ENCODE measurements at places on chromosomes 13 and 19.

DNA sequence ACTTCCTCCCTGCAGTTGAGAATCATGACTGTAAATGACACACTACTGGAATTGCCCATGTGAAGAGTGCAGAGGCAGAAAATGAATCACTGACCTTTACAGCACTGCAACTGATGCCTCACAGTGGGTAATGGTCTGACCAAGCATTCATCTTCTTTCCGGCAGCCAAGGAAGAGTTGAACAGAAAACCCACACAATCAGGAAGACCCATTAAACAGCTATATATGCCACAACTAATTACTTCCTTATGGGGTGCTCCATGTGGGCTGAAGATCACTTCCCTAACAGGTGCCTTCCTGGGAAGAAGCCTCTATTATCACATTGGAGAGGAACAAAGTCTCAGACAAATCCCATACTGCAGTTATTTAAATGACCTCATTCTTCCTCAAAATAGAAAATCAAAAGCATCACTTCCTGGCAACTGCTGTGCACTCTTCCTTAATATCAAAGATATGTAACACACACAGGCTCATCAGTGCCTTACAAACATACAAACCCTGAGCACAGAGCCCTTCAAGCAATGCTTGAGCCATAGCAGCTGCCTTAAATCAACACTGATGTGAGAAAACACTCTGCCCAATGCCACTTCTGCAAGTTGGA lies 45.8 kb downstream of the RUBCNL start:
- no peak for DNase-seq

DNA sequence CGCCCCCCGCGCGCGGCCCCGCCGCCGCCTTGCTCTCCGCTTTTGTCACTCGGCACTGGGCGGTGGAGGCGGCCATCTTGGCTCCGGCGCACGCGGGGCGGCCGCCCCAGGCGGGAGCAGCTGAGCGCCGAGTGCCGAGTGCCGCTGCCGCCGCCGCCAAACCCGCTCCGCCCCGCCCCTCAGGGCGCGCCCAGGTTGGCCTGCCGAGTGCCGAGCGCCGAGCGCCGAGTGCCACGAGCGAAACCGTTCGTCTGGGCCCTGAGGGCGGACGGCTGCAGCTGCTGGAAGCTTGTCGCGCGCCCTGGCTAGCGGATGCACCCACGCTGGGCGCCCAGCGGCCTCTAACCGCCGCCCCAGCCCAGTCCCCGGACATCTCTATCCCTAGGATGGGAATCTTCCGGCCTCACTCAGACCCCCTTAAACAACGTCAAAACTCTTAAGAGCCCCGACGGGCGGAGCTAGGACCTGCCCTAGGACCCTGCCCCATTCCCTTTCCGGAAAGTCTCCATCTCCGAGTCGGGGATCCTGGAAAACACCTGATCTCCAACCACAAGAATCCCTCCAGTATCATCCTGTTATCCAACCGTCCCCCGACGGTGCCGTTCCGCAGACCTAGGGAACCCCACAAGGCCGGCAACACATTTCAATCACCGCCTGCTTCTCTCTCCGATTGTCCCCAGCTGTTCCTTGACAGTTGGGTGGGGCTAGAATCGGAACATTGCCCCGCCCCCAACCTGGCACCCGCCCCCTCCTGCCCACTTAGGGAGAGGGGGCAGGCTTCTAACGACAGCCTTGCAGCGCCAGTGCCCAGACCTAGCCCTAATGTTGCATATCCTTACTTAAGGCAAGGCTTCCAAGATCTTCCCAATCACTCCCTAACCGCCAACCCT lies 14.1 kb upstream of the AKAP8L start:
- DNase-seq = peak; percentile 86

DNA sequence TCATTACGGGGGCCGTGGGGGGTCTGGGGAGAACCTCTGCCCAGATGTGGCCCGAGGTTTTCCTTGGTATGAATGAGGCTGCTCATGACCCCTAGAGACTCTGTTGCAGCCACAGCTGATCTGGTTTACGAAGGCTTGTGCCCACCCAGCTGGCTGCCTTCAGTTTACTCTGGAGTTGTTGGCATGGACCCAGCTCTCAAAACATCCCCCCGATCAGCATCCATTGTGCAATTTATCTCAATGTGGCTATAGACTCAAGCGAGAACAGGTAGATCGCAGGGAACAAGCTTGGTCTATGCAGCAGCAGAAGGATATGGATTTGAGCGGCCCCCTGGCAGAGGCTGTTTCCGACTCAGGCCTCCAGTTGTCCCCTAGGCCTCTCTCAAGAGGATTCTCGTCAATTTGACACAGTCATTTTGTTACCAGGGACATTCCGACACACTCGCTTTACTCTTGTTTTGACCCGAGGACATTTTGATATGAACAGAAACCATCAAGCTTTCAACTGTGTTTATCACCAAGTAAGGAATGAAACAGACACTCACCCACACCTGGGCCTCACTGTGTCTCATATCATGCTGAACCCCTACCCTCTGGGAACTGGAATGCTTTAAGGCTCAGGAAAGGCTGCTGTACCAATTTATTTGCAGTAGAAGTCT lies 161.5 kb downstream of the KATNAL1 start:
- no peak for DNase-seq

GRCh38 chr13:63514886-63515285 lies 2099.2 kb upstream of the PCDH20 start:
- DNase-seq = no peak

DNA sequence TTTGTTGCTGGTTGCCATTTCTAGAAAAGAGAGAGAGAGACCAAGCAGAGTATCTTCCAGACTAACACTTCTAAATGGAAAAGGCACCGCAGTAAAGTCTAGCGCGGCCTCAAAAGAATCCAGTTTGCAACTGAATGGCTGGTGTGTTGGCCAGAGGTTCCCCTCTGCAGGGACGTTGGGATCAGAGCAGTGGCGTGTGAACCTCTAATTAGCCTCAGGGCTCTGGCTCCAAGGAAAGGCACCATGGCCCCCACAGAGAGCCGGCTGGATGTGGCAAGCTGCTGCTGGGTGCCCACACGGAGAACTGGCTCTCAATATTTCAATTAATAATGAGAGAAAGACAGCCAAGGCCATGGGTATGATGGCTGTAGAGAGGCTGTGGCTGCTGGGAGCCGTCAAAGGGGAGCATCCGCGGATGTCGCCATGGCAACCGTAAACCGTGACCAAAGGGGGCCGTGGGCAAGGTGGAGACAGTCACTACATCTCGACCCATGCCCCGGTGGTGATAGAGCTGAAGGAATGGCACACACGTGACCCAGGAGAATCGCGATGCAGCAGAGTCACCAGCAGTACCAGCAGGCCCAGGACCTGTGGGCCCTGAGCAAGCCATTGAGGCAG lies 9.5 kb downstream of the VSTM2B start:
- no peak for DNase-seq

DNA sequence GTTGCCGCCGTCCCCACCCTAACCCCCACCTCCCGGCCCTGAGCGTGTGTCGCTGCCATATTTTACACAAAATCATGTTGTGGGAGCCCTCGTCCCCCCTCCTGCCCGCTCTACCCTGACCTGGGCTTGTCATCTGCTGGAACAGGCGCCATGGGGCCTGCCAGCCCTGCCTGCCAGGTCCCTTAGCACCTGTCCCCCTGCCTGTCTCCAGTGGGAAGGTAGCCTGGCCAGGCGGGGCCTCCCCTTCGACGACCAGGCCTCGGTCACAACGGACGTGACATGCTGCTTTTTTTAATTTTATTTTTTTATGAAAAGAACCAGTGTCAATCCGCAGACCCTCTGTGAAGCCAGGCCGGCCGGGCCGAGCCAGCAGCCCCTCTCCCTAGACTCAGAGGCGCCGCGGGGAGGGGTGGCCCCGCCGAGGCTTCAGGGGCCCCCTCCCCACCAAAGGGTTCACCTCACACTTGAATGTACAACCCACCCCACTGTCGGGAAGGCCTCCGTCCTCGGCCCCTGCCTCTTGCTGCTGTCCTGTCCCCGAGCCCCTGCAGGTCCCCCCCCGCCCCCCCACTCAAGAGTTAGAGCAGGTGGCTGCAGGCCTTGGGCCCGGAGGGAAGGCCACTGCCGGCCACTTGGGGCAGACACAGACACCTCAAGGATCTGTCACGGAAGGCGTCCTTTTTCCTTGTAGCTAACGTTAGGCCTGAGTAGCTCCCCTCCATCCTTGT lies 6.4 kb downstream of the YIPF2 start:
- no peak for DNase-seq

GRCh38 chr13:22014469-22014868 lies 343.6 kb downstream of the FGF9 start:
- peak; percentile 88 for DNase-seq

DNA sequence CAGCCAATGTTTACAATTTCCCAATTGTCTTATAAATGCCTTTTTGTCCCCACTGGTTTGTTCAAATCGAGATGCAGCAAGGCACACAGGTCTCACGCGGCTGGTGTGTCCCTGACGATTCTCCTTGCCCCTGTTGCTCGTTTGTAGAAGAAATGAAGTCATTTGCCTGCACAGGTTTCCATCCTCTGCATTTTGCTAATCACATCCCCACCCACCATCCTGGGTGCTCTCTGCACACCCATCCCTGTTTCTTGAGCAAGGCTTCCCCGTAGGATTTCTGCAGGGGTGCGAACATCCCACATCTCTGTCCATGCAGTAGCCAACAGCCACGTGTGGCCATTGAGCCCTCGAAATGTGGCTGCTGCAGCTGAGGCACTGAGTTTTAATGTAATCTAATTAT lies 59.8 kb upstream of the SOX1 start:
- DNase-seq = no peak

DNA sequence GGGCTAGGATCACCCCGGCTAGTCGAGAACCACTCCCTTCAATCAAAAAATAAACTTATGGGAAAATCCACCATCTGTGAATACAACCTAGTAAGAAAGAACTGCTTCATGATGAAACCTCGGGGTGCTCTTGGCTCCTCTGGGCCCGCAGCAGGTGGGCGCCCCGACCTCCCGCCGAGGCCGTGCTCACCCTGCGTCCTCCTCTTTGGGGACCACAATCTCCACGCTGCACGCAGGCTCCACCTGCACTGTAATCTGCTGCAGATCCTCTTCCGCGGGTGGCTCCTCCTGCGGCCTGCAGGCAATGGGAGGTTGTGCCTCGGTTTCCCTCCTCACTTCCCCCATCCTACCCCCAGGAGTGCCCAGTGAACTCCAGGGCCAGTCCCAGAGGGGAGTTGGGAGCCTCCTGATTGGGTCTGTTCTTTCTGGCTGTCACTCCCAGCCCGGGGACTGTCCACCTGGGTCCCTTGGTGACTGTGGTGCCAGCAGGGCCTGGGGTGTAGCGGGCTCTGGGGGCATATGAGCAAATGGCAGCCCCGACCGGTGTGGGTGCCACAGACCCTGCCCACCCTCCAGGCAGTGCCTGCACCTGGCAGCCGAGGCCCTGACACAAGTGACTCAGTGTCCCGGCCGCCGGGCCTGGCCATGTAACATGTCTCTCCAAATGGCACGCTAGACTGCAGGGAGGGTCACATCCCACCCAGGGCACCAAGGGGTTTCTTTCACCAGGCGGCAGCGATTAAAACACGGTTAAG lies 15.1 kb upstream of the CACTIN start:
- DNase-seq = no peak

GRCh38 chr13:67742478-67742877 lies 512.3 kb upstream of the PCDH9 start:
- no peak for DNase-seq

DNA sequence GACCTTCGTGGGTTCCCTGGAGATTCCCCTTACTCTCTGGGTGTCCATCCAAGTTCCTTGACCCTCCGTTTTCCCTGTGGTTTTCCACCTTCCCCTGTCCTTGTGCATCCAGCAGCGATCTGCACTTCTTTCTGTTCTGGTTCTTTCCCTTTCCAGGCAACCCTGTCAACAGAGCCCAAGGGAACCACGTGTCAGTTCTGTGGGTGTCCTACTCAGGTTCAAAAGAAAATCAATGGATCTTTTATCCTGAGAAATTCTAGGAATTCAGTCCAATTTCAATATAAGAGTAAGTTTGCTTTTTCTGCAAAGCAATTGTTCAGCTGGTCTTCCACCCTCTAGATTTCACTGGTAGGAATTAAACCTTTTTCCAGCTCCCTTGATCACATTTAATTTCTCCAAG lies 1394.8 kb upstream of the SLC10A2 start:
- no peak for DNase-seq

GRCh38 chr19:44689290-44690130 lies 9.4 kb upstream of the CEACAM16 start:
- DNase-seq = peak; percentile 77

DNA sequence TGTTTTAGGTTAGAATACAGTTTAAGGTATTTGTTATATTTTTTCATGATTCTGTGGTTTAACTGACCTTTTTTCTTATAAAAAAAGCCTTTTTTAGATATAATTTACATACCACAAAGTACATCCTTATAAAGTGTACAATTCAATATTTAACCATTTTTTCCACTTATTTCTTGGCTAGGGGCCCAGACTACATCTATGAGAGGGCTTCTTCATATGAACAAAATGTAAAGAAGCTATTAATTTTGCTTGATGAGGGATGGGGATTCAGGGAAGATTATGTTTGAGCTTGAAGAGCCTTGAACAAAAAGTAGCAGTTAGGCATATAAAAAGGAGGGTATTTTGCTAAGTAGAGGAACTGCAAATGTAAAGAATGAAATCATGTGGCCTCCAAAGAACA lies 2.2 kb downstream of the CCDC122 start:
- no peak for DNase-seq
